ENCODE measurements at places on chromosomes 16 and 17.

DNA sequence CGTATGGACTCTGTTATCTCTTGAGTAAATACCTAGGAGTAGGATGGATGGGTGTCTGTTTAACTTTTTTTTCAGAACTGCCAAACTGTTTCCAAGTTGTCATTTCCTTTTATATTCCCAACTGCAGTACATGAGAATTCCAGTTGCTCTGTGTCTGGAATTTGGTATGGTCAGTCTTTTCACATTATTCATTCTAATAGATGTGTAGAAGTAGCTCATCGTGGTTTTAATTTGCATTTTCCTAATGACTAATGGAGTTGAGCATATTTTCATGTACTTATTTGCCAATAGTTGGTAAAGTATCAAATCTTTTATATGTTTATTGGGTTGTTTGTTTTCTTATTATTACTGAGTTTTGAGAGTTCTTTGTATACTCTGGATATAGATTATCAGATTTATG lies 27.0 kb downstream of the MRTFB start:
- no peak for DNase-seq

DNA sequence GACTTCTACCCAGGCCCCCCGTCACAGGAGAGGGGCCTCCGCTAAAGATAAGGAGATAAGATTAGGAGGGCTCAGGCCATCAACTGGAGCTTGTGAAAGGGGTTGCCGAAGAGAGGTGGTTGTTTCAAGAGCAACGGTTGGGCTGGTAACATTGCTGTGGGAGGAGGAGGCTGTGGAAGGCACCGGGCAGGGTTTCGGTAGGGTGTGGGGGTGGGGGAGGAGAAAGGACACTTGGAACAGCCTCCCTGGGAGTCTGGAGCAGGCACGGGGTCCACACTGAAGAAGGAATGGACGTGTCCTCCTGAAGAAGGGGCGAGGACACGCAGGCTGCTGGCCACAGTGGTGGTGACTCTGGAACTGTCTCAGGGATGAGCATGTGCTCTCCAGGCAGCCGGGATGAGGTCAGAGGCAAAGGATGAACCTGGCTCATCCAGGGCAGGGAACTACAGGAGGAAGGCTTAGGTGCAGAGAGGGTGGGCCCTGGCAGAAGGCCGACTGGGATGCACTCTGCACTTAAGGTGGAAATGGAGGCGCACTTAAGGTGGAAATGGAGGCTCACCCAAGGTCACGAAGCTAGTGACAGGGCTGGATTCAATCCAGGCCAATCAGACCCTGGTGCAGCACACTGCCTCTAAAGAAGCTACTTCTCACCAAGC lies 1.2 kb upstream of the EPX start:
- no peak for DNase-seq

- no peak for DNase-seq
These were observed 102.2 kb downstream of the RAB11FIP4 start for GRCh38 chr17:31493656-31494155.

DNA sequence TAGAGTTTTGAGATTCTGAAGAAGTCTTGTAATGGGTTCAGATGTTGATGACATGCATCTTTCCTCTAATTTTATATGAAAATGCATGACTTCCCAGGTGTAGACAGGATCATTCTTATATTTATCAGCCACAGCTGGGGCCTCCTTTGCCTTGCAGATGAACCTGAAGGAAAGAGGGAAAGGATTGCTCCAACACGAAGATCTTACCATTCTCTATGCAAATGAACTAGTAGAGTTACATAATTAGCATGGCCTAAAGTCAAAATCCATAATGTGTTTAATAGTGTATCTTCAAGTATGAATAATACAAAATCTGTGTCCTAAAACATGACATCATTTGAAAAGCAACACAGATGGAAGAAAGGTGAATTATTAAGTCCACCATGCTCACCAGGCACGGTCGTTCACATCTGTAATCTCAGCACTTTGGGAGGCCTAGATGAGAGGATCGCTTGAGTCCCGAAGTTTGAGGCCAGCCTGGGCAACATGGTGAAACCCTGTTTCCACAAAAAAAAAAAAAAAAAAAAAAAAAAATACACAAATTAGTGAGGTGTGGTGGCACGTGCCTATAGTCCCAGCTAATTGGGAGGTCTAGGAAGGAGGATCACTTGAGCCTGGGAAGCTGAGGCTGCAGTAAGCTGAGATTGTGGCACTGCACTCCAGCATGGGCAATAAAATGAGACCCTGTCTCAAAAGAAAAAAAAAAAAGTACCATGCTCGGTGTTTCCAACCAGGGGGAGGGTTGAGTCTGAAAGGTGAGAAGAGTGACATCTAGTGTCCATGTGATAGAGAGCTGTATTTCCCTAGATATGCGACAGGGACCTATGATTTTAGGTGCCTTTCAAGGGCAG lies 6.3 kb downstream of the VWA3A start:
- peak; percentile 36 for DNase-seq
